ENCODE measurements at places on chromosomes 6 and 20. TPM values are rescaled to one million over a fixed set of nuclear protein-coding genes. Genes with fewer than 3 reads are reported as not detected.

NKAIN4 gene
- not detected for polyA plus RNA-seq

NFATC2 gene
- 10.1 TPM for polyA plus RNA-seq

APCDD1L gene
- not detected for polyA plus RNA-seq

NHSL1 gene
- 0.04 TPM for polyA plus RNA-seq

FAM209A gene
- 5.5 TPM for polyA plus RNA-seq

LY6G5B gene
- polyA plus RNA-seq, result 28.4 TPM

- no peaks in the 10 kb centered on the region for H3K27me3 ChIP-seq
- no peak overlapping the region for H3K4me3 ChIP-seq
- no peak overlapping the region for H3K27ac ChIP-seq
- no peak for DNase-seq
- H3K36me3 ChIP-seq, result no peaks in the 10 kb centered on the region
These were observed 70.5 kb downstream of the ADGRG6 start for GRCh38 chr6:142372348-142372747.

DNA sequence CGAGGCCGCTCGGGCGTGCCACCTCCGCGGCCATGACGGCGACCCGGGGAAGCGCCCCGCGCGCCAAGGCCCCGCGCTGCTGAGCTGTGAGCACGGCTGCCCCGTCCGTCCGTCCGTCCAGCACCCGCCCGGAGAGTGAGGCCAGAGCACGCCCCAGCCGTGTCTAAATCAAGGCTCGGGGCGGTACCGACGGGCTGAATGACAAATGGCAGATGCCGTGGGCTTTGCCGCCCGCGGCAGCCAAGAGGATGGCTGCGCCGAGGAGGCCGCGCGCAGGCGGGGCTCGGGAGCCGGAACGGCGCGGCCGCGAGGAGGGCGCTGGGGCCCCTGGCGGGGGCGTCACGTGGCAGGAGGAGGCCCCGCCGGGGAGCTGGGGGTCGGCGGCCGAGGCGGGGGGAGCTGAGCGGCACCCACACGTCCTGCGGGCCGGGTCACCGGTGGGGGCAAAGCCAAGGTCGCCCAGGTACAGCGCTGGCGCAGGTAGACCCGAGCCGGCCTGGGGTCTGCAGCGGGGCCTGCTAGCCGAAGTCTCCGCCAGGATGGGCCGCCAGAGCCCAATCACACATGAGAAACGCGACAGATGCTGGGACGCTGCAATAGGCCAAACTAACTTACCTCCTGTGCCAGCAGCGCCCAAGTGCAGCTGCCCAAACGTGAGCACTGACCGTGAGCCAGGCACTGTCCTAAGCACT is at the start of gene PLAGL1:
Gene PLAGL1, minus strand, starts transcription at position 140 of the 692 bp plus-strand sequence. CDS start 60,123 bp downstream, outside the sequence.
- H3K27ac ChIP-seq, result no peak within 1 kb of the TSS
- no peaks in the 10 kb centered on the region for H3K4me1 ChIP-seq
- H3K27me3 ChIP-seq, result peaks cover 5% of the 10 kb centered on the region
- no peaks in the 10 kb centered on the region for H3K36me3 ChIP-seq
- H3K4me3 ChIP-seq, result no peak within 1 kb of the TSS

GRCh38 chr6:108562503-108562993 is 1.8 kb downstream of the FOXO3 start:
- peak overlapping the region; percentile 51 for H3K4me3 ChIP-seq
- H3K27me3 ChIP-seq, result no peaks in the 10 kb centered on the region
- peaks cover 43% of the 10 kb centered on the region for H3K4me1 ChIP-seq
- no peaks in the 10 kb centered on the region for H3K36me3 ChIP-seq
- H3K27ac ChIP-seq, result no peak overlapping the region

GRCh38 chr6:2543321-2543720 is 207.4 kb downstream of the MYLK4 start:
- H3K4me1 ChIP-seq, result peaks cover 9% of the 10 kb centered on the region
- peaks cover 25% of the 10 kb centered on the region for H3K27me3 ChIP-seq
- no peaks in the 10 kb centered on the region for H3K36me3 ChIP-seq

- no peaks in the 10 kb centered on the region for H3K27me3 ChIP-seq
- H3K4me3 ChIP-seq, result no peak overlapping the region
- no peak for DNase-seq
These were observed 764.3 kb downstream of the QKI start for GRCh38 chr6:164178679-164179332.

DNA sequence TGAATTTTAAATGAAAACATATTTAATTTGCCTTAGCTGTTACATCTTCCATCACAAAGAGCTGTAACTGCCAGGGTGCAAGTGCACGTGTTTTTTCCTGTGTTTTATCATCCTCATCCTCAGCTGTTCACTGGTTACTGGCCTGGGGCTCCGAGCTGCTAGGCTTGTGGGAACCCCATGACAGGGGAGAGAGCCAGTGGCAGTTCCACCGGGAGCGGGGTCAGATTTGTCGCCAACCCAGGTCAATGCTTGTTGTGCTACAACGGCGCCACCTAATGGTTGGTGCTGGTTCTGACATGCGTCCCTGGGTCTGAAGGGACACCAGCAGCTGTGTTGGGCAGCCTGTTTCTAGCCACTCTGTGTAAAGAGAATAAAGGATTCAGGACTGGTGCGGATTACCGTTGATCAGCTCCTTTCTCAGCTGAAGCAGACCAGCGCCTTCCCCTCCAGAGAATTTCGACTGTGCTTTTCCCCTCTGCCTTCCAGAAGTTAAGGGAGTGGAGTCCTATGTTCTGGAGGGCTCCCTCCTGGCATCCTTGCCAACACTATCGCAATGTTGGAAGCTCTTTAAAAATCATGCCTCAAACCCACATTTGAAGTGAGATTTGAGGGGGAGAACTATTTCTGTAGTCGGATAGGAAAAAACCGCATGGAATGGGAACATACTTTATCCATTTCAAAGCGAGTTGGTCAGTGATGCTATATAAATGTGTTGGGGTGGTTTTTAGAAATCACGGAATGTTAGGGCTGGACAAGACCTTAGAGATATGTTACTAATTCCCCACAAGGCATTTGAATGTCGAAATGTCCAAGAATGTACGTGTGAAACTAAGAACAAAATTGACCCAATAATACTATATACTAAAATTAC is 32.1 kb downstream of the SUMO4 start:
- H3K4me3 ChIP-seq, result no peak overlapping the region
- DNase-seq, result peak; percentile 87
- peaks cover 7% of the 10 kb centered on the region for H3K4me1 ChIP-seq
- no peaks in the 10 kb centered on the region for H3K27me3 ChIP-seq

DNA sequence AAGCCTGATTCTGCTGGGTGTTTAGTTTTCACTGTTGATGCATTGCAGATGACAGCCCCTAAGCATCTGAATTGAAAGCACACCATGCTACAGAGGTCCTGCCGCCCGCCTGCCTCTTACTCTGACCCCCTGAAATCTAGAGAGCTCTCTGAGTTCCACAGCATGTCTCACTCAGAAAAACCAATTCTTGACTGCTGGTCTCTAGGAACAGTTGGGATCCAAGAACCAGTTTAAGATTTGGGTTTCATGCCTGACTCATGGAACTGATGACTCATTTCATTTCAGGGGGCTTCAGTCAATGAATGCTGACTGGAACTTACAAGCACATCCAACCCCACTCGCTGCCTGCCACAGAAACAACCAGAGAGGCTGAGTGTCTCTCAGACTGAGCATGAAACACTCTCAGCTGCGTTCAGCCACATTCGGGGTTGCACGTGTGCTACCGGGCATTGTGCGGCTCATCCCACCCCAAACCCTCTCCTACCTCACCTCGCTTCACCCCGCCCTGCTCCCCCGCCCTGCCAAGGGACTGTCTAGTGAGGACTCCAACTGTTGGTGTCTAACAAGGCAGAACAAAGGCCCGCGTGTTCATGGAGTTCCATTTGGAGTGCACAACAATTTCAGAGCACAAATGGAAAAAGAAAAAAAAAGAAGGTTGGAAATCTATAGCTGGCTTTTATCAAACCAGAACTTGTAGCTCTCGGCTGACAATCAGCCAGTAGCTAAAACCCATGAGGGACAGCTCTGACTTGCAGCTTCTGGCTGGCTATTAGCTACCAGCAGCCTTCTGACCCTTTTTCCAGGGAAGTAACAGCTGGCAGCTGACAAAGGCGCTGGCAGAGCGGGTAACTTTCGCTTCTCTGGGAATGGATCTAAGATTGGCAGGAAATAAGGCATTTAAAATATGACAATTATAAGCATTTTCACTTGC is 20.0 kb upstream of the TRAF3IP2 start:
- H3K36me3 ChIP-seq, result no peaks in the 10 kb centered on the region
- no peak overlapping the region for H3K4me3 ChIP-seq
- H3K27me3 ChIP-seq, result peaks cover 3% of the 10 kb centered on the region
- H3K27ac ChIP-seq, result no peak overlapping the region
- H3K4me1 ChIP-seq, result no peaks in the 10 kb centered on the region

DNA sequence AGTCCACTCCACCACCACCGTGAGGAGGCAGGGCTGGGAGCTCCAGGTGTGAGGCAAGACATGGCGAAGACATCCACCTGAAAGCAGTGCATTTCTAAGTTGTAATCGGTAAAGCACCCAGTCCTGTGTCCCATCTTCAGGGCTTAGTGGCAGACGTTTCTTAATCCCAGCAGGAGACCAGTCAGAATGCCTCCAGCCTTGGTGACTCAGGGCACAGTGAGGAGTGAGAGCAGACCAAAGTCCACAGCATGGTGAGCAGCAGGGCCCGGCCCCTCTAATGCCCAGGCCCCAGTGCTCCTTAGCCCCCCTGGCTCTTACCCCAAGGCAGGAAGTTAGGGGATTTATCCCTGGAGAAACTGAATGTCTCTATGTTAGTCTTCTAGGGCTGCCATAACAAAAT is 183.9 kb downstream of the SYNDIG1 start:
- no peak for DNase-seq
- no peak overlapping the region for H3K4me3 ChIP-seq
- no peak overlapping the region for H3K27ac ChIP-seq
- H3K4me1 ChIP-seq, result peaks cover 6% of the 10 kb centered on the region

GRCh38 chr6:29964518-29964886 is 22.2 kb downstream of the HLA-A start:
- peak overlapping the region; percentile 66 for H3K27ac ChIP-seq
- H3K27me3 ChIP-seq, result no peaks in the 10 kb centered on the region
- no peak for DNase-seq
- no peak overlapping the region for H3K4me3 ChIP-seq
- peaks cover 28% of the 10 kb centered on the region for H3K4me1 ChIP-seq

GRCh38 chr20:44072384-44072783 is 114.6 kb downstream of the JPH2 start:
- no peak overlapping the region for H3K27ac ChIP-seq
- peaks cover 2% of the 10 kb centered on the region for H3K27me3 ChIP-seq
- no peak overlapping the region for H3K4me3 ChIP-seq
